CD4-positive, alpha-beta T cell treated with Interferon alpha-2 for 1 hour (primary cell): ENCODE measurements at places on chromosomes 13 and 19.
A peak's percentile ranks its signal among the peaks of the same experiment; 100 is the strongest.

DNA sequence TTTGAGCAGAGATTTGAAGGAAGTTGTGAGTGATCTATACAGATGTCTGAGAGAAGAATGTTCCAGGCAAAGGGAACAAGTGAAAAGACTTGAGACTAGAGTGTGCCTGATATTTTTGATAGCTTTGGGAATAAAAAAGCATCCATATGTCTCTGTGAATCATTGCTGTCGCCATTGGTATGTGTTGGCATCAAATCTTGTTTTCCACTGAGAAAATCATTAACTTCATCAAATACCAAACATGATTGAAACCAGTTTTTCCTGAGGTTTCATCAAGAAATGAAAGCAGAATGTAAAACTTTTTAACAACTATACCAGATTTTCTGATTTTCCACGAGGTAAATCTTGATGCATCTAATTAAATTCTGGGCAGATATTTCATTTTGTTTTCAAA lies 862.6 kb downstream of the DIAPH3 start:
- DNase-seq, result no peak

DNA sequence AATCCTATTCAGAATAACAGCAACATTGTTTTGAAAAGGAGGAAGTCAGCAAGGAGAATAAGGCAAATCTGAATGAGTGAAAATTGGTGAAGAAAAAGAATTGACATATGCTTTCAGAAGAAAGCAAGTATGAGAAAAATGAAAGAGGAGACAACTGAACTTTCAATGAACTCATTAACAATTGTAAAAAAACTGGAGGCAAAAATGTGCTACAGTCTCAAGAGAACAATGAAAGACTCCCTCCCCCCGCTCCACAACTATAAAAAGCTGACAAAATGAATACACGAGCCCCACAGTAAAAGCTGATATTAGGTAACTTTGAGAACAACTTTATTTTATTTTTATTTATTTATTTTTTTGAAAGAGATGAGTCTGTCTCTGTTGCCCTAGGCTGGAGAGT lies 373.1 kb downstream of the DIAPH3 start:
- DNase-seq, result no peak

- no peak for DNase-seq
Observed at GRCh38 chr13:30103161-30103840, 204.1 kb downstream of the KATNAL1 start.

DNA sequence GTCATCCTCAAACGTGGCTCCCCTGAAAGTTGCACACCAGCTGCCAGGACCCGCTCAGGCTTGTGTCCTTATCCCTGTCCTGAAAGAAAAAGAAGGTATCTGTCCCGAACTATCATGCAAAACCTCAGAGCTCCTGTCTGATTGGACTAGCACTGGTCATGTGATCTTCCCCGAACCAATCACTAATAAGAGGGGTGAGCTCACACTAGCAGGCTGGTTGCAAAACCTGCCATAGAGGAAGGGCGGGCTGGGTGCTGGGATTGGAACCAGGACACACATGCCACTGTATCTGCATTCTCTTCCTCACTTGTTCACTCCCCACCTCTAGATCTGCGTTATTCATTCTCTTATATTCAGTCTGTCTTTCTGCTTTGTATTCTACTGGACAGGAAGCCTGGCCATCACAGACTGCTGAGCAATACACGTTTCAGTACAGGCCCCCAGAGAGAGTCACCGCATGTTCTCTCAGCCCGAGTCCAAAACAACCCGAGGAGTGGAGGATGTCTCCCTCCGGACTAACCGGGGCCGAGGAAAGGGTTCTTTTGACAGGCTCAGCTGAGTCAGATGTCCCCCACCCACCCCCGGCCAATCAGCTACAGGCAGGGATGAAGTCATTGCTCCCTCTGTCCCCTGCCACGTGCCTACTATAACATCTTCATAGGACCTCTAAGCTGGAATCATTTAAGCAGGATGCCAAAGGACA lies 97.7 kb downstream of the SIPA1L3 start:
- DNase-seq, result peak; percentile 69

DNA sequence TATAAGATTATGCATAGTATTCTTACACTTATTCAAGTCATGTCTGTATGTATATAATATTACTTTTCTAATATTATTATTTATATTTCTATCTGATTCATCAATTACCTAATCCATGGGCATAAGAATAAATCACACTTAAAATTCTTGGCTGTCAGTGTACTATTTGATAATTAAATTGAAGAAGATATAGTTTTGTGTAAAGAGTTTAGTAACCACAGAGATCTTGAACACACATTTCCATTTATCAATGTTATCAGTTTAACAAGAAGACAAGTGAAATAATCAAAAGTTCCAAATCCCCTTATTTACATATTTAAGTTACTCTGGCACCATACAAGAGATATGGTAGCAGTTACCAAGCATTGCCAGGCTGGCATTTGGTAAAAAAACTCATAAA lies 244.5 kb downstream of the OXGR1 start:
- DNase-seq, result no peak

DNA sequence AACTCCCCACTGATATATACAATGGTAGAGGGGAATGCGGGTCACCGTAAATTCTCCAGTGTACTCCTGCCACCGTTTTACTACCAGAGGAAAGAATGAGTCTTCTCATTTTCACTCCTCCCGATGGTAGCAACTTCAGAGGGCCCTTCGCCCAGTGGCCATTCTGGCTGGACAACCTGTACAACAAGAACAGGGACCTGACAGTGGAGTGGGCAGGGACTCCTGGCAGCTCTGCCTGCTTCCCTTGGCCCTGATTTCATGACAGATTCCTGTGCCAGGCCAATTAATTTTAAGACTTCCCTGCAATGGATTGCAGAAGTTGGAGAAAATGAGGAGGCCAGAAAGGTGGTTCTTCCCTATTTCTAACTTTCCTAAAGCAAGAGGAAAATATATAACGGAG lies 148.9 kb downstream of the GPC6 start:
- DNase-seq, result no peak

GRCh38 chr13:105048677-105049076 lies 1486.8 kb downstream of the EFNB2 start:
- no peak for DNase-seq

DNA sequence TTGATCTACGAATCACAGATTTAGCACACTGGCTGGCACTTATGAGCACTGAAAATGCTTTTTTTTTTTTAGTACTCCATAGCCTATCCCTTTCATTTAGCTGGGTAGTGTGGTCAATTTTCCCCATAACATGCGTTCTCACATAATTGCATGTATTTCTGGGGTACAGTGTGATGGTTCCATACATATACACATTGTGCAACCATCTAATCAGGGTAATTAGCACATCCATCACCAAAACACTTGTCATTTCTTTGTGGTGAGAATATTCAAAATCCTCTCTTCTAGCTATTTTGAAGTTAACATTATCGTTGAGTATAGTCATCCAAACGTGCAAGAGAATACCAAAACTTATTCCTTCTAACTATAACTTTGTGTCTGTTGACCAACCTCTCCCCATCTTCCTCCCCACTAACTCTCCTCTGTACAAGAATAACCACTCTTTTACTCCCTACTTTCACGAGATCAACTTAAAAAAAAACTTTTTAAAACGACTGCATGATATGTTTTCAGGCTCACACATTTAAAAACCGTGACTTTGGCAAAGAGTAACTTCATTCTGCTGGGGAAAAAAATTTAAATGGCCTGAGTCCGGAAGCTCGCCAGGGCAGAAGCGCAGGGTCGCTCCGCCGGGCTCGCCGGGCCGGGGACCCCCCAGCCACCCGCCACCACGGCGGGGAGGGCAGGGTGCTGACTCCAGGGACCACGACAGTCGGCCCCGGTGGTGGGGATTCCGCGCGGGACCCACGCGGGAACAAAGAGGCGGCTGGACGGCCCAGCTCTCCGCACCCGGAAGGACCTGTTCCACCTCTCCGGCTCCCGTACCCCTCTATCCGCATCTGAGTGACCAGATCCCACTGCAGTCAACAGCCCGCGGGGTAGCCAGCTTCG lies 868 bp upstream of the UBAC2 start:
- peak; percentile 16 for DNase-seq

- no peak for DNase-seq
Observed at GRCh38 chr13:97321616-97322321, 99.6 kb downstream of the MBNL2 start.

GRCh38 chr19:38891771-38892170 lies 7.6 kb downstream of the SIRT2 start:
- DNase-seq, result no peak

- DNase-seq, result no peak
Observed at GRCh38 chr19:294341-294945, 3.2 kb upstream of the PLPP2 start.

GRCh38 chr13:22161871-22162270 lies 491.0 kb downstream of the FGF9 start:
- peak; percentile 24 for DNase-seq

- DNase-seq, result peak; percentile 63
Observed at GRCh38 chr19:33406521-33407139, 33.1 kb downstream of the CEBPG start.

DNA sequence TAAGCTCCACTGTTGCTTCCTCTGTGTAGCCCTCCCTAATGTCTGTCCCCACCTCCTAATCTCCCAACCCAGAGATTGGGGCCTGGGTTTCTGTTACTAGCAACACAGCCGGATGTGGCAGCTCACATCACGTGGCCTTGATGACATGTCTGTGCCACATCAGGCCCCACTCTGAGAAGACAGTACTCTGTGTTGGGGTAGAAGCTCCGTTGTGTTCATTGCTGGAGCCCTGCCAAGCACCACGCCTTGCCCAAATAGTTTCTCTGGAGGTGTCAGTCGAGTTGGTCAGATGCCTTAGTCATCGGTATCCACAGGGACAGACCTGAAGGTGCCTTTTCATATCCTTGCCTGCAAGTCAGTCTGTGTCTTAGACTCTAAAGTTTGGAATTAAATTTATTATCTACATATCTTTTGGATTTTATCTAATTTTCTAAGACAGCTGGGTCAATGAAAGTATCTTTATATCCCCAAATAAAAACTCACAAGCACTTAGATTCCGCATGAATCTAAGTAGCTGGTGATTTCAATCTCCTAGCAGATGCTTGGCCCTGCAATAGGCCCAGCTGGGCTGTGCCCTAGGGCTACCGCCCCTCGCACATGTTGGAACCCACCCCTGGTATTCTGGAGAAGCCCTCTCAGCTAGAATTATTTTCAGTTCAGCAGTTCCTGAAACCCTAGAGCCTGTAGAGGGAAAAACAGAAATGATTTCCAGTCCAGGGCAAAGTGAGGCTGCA lies 204.0 kb upstream of the TSHZ3 start:
- DNase-seq, result no peak

GRCh38 chr13:52454459-52454819 lies 839 bp upstream of the CKAP2 start:
- DNase-seq, result peak; percentile 44

DNA sequence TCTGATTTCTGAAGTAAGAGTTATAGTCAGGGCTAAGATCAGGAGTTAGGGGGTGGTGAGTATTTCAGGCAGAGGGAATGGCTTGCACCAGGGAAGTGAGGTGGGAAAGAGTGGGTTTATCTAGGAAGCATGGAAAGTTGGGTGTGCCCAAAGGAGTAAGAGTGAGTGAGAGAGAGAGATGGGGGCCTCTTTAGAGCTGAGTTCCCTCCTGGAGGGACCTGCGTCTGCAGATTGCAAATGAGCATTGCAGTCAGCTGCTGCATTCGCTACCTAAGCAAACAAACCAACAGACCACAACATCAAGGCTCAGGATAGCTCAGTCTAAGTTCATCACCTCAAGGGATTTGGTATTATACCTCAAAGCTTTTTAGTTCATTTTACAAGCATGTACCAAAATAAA lies 405.8 kb downstream of the FGF9 start:
- no peak for DNase-seq

DNA sequence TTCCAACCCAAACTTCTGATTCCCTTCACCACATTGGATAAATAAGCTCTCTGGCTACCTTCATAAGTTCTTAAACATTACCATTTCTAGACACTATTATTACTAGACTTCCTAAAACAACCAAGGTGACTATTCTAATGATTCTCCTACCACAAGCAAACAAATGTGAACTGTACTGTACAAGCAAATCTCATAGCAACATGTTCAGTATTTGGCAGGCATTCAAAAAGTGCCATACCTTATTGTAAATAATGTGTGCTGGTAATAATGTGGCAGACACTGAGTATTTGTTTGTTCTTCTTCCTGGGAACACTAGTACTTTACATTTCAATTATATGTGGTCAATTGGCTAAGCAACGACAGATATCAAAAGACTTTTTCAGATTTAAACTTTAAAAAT lies 986.0 kb upstream of the SPRY2 start:
- DNase-seq, result no peak

GRCh38 chr13:113914333-113915011 lies 50.6 kb upstream of the GAS6 start:
- no peak for DNase-seq
